Activated CD4-positive, alpha-beta T cell treated with anti-CD3 and anti-CD28 coated beads for 36 hours (primary cell): ENCODE measurements at places on chromosomes 13 and 19. TPM values are rescaled to one million over a fixed set of nuclear protein-coding genes. Genes with fewer than 3 reads are reported as not detected.

- no peak for DNase-seq
These were observed 2.8 kb upstream of the RAX2 start for GRCh38 chr19:3774621-3775373.

Gene RFPL4AL1
- not detected for total RNA-seq

DNA sequence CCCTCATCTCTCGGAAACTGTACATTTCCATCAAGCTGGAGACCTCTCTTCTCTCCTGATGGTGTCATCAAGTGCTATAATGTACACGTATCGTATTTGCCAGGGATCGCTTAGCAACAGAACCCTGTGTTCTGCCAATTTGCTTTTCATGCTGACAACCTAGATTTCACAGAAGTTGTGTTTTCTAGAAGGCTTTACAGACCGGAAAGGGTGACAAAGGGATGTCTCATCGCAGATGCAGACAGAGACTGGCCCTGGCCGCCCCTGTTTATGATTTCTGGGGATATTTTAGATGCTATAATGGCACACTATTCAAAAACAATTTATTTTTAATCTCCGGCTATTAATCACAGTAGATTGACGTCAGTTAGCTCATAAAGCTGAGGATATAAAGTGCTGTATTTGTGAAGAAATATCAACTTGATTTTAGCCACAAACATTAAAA is 291.4 kb downstream of the IRS2 start:
- no peak for DNase-seq

- no peak for DNase-seq
These were observed 16.3 kb upstream of the GTF3A start for GRCh38 chr13:27408074-27408473.

Gene IFI30
- total RNA-seq = 29.5 TPM

GRCh38 chr13:29713839-29714238 is 118.4 kb upstream of the SLC7A1 start:
- DNase-seq = peak; percentile 21

- DNase-seq = no peak
These were observed 126.4 kb downstream of the POU4F1 start for GRCh38 chr13:78476910-78477309.

DNA sequence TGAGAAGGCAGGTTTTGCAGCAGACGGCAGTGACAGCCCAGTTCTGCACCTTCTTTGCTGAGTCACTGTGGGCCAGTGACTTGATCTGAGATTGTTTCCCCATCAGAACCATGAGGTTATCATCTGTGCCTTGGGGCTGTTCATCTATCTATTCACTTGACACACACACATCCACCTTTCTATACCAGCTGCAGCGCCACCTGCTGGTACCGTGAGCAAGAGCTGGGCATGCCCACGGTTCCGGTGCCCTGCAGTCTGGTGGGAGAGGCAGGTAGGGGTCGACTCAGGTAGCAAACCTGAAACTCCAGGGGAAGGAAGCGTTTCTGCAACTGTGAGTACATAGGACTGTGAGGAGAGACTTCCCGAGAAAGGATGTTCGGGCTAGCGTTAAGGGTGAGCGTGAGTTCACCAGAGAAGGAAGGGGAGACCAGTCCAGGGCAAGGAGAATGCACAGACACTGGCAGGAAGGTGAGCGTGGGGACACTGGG is 7.5 kb upstream of the LIN7B start:
- DNase-seq = peak; percentile 82

Gene UBXN6
- total RNA-seq = 38.4 TPM

GRCh38 chr13:50589651-50590054 is 253.8 kb downstream of the DLEU7 start:
- no peak for DNase-seq

DNA sequence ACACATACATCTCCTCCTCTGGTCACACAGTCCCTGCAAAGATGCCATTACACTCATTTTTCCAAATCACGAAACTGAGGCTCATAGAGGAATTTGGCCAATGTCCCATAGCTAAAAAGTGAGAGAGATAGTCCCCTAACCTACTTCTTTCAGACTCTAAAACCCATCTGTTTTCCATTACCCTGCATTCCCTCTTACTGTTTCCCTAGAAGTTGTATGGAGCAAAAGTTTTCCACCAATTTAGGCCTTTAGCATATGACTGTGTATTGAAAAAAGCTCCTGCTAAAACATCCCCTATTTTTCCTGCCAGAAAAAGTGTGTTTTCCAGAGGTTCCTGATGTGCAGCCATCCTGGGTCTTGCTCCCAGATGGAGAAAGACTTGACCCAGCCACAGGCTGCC is 16.3 kb downstream of the SERP2 start:
- no peak for DNase-seq

- no peak for DNase-seq
These were observed 8.3 kb downstream of the RFX2 start for GRCh38 chr19:6101991-6102390.

GRCh38 chr19:11445141-11445540 is 9.7 kb downstream of the PRKCSH start:
- no peak for DNase-seq
